Dermis lymphatic vessel endothelial cell (primary cell): ENCODE measurements at places on chromosomes 6 and 20. TPM values are rescaled to one million over a fixed set of nuclear protein-coding genes. Genes with fewer than 3 reads are reported as not detected.

The SMOC2 gene
- total RNA-seq: not detected in 2 replicates

The LPA gene
- not detected in 2 replicates for total RNA-seq

The KCNK15 gene
- total RNA-seq: under 0.01 TPM in 1 of 2 replicates, not detected in the other

The HLA-DQB1 gene
- total RNA-seq: 0.09 TPM in 1 of 2 replicates, not detected in the other

The C6orf141 gene
- total RNA-seq: 56.2 and 79.6 TPM in 2 replicates

The FAXC gene
- 0.65 and 0.86 TPM in 2 replicates for total RNA-seq

The PPIL6 gene
- total RNA-seq: 0.43 and 1.0 TPM in 2 replicates

The SLC17A2 gene
- total RNA-seq: not detected in 2 replicates

The MOG gene
- not detected in 2 replicates for total RNA-seq

The TFAP2D gene
- not detected in 2 replicates for total RNA-seq

The TMEM244 gene
- not detected in 2 replicates for total RNA-seq

The ARHGAP18 gene
- 53.8 and 54.6 TPM in 2 replicates for total RNA-seq
